Hippocampal formation (tissue), 2 donors: ENCODE measurements at places on chromosomes 7 and 10.

DNA sequence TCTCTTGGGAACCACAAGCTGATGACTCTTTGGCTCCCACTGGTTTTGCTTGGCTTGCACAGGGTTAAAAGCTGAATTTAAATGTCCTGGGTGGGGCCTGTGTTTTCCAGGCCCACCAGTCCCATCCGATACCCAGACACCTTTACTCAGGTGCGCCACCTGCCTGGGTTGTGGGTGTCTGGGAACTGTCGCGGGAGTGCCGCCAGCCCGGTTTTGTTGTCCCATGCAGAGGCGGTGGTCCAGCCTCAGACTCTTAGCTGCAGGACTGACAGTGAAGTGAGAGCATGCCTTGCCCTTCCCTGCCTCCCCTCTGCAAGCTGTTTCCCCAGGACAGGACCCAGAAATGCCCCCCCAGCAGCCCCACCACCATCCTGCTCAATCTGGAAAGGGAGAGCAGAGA is 255.6 kb upstream of the ZNF32 start:
- no peak for DNase-seq

DNA sequence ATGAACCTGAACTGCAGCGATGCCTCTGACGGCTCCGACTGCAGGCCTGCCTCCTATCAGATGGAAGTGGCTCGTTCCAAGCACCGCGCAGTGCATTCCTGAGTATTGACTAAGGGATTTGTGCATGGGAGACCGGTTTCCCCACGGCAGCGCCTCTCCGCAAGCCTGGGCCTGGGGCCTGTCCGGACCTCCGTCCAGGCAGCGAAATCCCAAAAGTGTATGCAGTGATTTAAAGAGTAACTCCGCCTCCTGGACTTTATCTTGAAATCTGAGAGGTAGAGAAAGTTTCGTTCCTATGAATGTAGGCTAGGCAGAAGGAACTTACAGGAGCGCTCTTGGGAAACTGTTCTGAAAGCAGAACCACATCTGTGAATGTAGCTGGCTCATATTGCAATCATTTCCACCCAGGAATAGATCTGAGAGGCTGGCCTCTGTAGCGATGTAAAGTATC is 106.2 kb upstream of the CELF2 start:
- peak; percentile 22 for DNase-seq

DNA sequence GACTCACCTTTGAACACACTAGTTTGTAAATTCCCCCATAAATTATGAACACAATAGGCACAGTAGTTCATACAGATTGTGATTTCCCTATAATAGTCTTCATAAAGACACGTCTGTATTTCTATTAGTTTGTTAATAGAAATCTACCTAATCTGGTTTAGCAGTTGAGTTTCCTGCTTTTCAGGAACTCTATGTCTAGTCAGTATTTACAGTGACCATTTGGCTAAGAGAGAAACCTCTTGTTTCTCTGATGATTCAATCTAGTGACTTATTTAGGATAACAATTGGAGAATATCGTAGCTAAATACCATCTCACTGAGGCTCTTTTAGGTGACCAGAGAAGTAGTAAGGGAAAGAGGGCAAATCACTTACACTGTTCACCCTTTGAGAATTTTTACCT is 5.9 kb upstream of the HERPUD2 start:
- no peak for DNase-seq

- no peak for DNase-seq
Observed at GRCh38 chr10:118340486-118340885, 1.6 kb downstream of the FAM204A start.

- DNase-seq, result no peak
Observed at GRCh38 chr7:21338728-21339164, 89.1 kb upstream of the SP4 start.

DNA sequence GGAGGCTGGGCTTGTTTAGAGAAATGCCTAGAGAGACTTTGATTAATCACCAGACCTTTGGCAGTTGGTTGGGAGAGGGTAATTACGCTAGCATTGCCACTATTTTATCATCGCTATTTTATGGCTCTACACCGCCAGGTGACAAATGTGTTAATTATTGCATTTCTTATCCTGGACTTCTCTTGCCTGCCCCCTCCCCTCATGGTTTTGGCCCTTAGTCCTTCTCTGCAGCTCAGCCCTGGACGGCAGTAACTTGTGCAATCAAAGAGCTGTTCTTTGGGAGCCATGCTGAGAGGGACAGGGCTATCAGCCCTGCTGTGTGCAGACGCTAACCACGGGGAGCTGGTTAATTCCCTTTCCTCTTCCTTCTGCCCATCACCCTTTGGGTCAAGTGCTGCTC is 585.0 kb downstream of the AUTS2 start:
- no peak for DNase-seq

DNA sequence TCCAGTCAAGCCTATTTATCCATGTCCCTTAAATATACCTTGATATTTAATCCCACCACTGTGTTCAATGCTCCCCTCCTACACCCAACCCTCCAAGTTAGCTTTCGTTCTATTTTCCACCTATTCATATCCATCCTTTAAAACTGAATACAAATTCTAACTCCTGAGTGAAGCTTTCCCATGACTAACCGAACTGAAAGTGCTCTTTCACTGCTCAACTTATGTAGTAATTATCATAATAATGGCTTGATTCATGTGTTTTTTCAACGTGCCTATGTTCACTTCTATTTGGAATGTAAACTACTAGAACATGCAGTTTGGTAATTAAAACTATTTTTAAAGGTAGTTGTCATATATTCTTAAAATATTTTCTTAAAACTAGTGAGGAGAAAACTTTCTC is 58.0 kb downstream of the NDUFB2 start:
- DNase-seq, result no peak

GRCh38 chr7:2812114-2812487 is 32.0 kb downstream of the GNA12 start:
- DNase-seq, result no peak

DNA sequence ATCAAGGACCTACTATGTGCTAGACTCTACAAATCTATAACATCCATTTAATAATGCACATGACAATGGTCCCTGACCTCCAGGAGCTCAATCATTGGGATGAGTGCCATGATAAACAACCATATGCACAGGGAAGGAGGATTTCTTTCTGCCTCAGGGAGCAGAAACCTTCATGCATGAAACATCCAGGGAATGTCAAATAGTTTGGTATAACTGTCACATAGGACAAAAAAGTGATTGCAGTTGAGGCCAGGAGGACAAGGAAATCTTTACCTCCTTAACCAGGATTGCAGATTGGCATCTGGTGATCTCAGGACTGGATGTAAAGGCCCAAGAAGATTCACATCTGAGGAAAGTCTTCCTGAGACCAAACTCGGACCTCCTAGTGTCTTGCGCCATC is 993.1 kb downstream of the KCNMA1 start:
- DNase-seq, result no peak

GRCh38 chr10:89274928-89275327 is 23.4 kb upstream of the LIPA start:
- no peak for DNase-seq

DNA sequence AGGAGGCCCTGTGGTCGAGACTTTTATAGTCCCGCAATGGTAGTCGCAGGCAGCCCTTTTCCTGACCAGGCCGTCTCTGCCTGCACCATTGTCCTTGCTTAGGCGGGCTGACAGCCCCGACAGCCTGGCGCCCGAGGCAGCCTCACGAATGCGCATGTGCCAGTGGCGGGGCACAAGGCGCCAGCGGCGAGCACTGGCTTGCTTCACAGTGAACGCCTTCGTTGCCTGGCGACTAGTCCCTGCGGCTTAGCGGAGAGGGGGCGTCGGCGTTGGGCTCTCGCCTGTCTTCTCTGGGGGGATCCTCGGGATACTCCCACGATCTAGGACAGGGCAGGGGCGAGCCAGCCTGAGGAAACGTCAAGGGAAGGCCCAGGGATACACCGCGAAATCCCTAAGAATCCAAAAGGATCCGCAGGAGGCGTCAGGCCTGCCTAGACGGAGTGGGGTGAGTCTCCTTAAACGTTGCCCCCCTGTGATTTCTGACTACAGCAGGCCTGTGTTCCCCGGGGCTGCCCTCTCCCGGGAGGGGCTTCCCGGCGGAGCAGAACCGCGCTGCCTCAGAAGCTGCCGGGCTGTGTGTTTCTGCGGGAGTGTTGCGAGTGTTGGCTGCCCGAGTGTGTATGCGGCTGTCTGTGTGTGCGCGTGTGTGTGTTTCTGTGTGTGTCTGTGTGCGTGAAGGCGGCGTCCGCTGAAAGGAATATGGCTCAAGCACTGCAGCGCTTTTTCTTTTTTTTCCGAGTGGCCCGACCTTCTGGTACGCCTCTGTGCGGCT is 20.5 kb upstream of the ZNF273 start:
- peak; percentile 9 for DNase-seq
